ENCODE measurements at places on chromosomes 7 and 10.

GRCh38 chr7:129903935-129904334 lies 48.8 kb downstream of the UBE2H start:
- DNase-seq: no peak

DNA sequence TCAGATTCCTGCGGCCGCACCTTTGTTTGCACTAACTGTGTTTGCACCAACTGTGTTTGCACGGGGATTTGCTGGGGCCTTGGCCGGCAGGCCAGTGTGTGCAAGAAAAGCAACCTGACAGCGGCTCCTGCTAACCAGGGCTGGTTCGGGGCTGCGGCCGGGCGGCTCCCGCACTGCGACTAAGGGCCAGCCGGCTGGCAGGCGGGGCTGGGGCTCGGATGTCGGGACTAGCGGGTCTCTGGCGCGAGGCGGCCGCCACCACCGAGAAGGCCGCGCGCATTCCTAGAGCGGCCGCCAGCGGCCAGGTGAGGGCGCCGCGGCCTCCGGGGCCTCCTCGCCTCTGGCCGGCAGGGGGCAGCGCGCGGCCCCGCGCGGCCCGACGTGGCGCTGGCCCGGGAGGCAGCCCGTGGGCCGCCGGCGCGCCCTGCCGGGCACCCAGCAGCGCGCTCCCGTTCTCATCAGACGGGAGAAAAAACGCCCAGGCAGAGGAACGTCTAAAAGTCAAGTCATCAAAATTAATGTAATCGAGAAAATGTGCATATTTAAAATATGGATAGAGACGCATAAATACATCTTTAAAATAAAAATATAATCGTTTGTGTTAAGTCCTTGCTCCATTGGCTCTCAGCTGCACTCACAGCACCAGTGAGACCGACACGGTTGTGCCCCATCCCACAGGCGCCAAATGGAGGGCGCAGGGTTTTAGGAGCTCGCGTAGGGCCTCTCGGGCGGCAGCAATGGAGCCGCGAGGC lies 38.5 kb downstream of the ZNF777 start:
- no peak for DNase-seq

- DNase-seq: no peak
Observed at GRCh38 chr10:17744341-17744861, 7.6 kb upstream of the TMEM236 start.

DNA sequence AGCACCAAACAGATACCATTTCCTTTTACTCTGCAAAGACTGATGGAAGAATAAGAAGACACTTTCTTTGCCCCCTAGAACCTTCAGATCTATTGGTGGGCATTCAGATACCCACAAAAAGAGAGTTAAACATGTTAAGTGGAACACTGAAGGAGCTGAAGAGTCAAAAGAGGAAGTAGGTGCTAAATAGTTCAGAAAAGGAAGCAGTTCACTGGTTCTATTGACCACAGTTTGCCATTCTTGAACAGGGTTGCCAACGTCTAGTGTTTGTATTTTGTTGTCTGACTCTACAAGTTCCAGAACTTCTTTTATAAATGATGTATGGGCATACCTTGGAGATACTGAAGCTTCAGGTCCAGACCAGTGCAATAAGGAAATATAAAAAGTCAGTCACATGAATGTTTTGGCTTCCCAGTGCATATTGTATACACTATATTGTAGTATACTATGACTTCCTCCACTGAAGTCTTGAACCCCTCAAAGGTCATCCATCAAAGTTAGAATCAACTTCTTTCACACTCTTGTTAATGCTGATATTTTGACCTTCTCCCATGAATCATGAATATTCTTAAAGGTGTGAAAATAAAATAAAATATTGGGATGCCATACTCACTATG lies 47.5 kb upstream of the AGR3 start:
- no peak for DNase-seq

DNA sequence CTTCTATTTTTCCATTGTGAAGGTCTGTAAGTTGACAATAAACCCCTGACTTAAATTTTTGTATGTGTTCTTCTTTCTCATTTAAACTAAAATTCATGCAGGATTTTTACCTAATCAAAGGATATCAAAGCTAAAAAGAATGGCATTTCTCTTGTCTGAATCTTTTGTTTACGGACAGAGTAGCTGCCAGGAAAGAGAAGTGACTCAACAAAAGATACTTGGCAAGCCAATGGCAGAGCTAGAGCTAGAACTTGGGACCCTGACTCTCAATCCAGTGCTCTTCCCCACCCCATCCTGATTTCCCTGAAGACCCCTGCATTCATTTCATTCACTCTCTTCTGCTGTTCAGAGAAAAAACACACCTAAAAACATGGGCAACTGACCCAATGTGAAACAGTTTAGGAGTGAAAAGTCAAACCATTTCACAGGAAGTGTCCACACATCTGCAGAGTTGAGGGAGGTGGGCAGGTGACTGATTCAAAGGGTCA lies 40.2 kb upstream of the PDLIM1 start:
- no peak for DNase-seq

GRCh38 chr10:131758062-131758938 lies 142.5 kb upstream of the PPP2R2D start:
- no peak for DNase-seq

GRCh38 chr7:41536122-41536872 lies 166.6 kb downstream of the INHBA start:
- no peak for DNase-seq

- DNase-seq: no peak
Observed at GRCh38 chr10:75941223-75941801, 509.9 kb downstream of the LRMDA start.

DNA sequence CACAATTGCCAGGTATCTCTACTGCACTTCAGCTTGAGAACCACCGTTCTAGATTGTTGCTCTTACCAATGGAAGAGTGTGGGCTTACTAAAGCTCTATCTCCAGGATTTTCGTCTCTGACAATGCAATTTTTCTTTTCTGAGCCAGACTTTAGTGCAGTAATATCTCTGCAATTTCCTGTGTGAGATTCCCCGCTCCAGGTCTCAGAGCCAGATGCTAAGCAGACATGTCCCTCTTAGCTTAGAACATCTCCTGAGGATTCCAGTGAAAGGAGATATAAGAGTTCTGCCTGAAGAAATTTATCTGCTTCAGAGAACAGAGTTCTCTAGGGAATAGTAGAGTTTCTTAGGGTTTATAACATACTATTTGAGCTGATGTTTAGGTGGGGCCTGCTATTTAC lies 82.0 kb downstream of the SND1 start:
- no peak for DNase-seq

DNA sequence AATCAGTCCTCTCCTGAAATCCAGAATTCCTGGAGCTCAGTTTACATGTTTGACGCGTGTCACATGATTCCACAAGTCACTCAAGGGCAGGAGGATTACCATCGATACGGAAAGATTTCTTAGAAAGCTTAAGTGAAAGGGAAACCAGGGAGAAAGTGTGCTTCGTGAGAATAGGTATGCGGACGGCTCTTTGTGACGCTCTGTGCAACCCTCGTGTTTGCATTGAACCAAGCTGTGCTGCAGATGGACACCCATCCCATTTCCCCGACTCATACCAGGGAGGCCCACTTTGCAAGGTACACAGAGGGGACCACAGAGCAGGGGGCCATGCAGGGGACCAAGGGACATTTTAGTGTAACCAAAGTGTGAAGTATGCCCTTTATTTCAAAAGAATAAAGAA lies 43.2 kb downstream of the IKZF1 start:
- DNase-seq: no peak

DNA sequence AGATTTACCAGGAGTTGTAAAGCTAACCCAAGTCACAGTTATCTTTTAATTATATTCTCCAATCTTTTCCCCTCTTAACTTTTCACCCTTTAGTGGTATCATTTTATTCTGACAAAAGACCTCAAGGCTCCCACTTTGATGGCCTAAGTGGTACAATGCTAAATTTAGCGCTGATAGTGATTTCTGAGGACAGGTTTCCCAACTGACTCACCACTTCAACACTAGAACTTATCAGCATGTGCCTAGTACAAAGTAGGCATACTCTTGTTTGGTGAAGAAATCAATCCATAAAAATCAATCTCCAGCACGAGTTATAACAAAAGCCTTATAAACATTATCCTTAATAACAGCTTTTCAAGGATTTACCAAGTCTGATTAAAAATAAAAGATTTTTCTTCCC lies 7.5 kb downstream of the SNX13 start:
- DNase-seq: no peak

DNA sequence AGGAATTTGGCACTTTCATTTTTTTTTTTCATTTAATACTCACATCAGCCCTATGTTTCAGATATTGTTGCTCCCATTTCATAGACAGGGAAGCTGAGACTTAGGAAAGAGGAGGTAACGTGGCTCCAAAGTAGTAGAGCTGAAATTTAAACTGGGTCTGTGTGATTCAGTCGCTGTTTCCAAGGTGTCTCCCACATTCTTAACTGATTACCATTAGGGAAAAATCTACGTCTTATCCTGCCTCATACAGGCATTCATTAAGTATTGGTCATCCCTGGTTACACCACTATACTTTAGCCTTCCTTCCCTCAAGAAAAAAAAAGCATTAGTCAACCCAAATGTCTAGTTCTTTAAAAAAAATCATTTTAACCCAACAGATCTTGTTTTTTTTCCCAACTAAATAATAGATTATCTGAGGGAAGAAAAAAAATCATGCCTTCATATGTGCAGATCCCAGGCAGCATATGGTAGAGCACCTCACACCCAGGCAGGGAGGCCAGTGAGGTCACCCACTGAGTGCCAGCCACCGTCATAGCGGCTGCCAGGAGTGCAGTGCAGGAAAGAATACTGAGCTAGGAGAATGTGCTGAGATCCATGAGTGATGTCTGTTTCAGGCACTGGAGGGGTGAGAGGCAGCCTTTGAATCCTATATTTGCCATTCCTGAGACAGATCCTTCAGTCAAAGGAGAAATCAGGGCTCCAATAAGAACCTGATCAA lies 59.0 kb upstream of the SORCS3 start:
- no peak for DNase-seq

DNA sequence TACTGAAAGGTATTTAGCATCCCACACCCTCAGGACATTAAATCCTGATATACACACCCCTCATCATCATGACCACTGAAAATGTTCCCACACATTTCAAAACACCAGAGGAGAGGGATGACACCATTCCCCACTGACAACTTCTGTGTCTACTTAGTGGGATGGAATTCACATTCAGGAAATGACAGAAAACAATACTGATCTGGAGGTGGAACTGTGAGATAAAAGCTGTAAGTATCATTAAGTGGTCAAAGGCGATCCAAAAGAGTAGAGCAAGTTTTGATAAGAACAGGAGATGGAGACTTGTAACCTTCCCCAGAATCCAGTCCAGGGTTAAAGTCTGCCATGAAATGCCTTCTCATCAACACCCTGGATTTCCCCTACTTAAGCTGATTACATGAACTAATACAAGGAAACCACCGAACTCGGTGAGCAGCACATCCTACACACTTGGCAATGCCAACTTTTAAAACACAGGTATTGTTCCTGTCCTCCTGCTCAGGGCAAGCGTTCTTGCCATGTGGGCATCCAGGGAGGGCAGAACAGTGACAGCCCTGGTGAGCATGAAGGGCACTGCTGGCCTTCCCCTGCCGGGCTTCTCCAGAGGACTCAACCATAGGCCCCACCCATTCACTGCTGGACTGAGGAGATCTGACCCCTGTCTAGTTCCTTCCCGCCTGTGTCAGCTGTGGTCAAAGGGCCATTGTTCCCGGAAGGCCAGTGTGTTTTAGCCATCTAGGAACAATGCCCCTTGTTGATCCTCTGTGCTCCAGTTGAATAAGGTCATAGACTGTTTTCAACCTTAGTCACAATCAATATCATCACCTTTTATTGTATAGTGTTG lies 85.0 kb downstream of the SGMS1 start:
- no peak for DNase-seq

GRCh38 chr10:43644252-43644651 lies 4.4 kb downstream of the ZNF32 start:
- DNase-seq: no peak

DNA sequence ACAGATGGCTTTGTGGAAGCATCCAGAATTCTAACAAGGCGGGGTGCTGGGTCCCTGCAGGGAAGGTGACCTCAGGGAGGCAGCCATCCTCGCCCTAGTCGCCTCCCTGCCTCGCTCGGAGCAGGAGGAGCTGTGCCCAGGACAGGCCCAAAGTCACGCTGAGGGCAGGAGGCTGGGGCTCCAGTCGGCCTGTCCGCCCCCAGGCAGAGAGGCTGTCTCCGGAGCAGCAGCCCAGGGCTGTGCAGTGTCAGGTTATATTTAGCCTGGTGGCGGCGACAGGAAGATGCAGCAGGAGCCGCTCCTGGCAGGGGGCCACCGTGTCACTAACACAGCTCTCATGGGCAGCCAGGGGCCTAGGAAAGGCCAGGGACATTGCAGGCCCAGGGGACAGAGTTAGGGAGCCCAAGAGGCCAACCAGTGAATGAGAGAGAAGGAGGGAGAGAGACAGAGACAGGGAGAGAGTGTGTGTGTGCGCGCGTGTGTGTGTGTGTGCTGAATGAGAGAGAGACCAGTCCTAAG lies 13.5 kb downstream of the KCNH2 start:
- peak; percentile 44 for DNase-seq

DNA sequence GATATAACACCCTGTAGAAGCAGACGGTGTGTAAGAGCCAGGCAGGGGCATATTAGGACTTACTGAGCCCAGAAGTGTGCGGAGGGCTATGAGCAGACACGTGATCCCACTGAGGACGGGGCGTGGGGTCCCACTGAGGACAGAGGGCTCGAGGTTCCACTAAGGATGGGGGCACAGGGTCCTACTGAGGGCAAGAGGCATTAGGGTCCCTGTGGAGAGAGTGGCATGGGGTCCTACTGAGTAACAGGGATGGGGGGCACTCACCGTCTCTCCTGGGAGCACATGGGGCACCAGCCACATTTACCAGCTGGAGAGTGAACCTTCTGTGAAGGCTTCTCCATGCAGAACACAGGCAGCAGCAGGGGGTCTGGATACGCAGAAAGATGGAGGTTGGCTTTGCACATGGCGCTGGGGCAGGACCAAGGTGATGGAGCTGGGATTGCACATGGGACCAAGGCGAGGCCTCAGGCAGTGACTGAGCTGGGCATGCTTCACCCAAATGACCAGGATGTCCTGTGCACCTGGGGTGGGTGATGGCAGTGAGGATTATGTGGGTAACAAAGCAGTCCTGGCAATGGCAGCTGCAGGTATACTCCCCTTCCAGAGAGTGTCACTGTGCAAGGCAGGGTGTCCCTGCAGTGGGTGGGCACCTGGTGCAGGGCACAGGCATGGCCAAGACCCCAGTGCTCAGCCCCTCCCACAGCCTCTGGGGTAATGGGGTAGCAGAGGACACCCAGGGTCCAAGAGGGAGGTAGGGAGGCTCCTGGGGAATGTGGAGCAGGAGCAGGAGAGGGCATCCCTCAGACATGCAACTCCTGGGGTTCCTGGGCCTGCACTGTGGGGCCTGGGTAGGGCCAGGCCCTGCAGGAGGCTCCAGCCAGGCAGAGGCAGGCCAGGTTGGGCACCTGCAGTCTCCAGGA lies 278.1 kb downstream of the TCERG1L start:
- no peak for DNase-seq

Measured in cerebellar nuclear complex (tissue), 1 donor.